ENCODE measurements at places on chromosomes 5 and 9. TPM values are rescaled to one million over a fixed set of nuclear protein-coding genes. Genes with fewer than 3 reads are reported as not detected.

Gene CAMK2A
- total RNA-seq = not detected

Gene CCNI2
- 10.0 TPM for total RNA-seq

Gene SLC6A3
- total RNA-seq = not detected

Gene FAM81B
- not detected for total RNA-seq

Gene TNFSF8
- 23.9 TPM for total RNA-seq

Gene NUTM2G
- not detected for total RNA-seq

Gene TAF1L
- total RNA-seq = not detected

Gene NOXA1
- 0.95 TPM for total RNA-seq

Gene INSL4
- not detected for total RNA-seq

Gene GFI1B
- total RNA-seq = not detected

Gene TMEM252
- total RNA-seq = not detected

Gene SLC25A2
- not detected for total RNA-seq

Gene SFXN1
- total RNA-seq = 491 TPM

Gene PCDHGB1
- total RNA-seq = not detected

Gene ALDOB
- not detected for total RNA-seq

Gene KIAA1191
- 40.8 TPM for total RNA-seq

Gene FGF1
- not detected for total RNA-seq

Gene LURAP1L
- not detected for total RNA-seq

Gene ARID3C
- total RNA-seq = 0.32 TPM

Gene GRXCR2
- total RNA-seq = not detected

Gene CARTPT
- not detected for total RNA-seq
